ENCODE measurements at places on chromosomes 13 and 19. TPM values are rescaled to one million over a fixed set of nuclear protein-coding genes. Genes with fewer than 3 reads are reported as not detected.

GRCh38 chr13:45143346-45143751 is 23.0 kb downstream of the GTF2F2 start:
- H3K27ac ChIP-seq, result no peak overlapping the region
- no peaks in the 10 kb centered on the region for H3K27me3 ChIP-seq
- H3K4me1 ChIP-seq, result peaks cover 35% of the 10 kb centered on the region
- H3K36me3 ChIP-seq, result peaks cover 18% of the 10 kb centered on the region
- DNase-seq, result no peak

DNA sequence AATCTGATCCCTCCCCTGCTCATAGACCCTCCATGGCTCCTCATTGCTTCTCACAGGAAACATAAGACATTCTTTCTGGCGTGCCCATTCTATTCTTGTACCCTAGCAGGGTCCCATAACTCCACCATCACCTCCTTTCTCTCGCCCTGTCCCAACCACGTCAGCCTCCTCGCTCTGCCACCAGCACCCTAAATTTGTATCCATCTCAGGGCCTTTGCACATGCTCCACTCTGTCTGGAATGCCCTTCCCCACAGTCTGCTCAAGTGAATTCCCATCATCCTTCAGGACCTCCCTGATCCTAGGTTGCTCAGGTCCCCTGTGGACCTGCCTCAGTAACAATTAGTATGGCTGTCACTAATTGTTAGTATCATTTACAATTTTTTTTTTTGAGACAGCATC is 10.5 kb downstream of the B3GNT3 start:
- peaks cover 30% of the 10 kb centered on the region for H3K27me3 ChIP-seq
- H3K4me1 ChIP-seq, result no peaks in the 10 kb centered on the region
- no peak overlapping the region for H3K4me3 ChIP-seq
- no peak overlapping the region for H3K27ac ChIP-seq
- no peaks in the 10 kb centered on the region for H3K36me3 ChIP-seq

Gene NTN5
- not detected for total RNA-seq

DNA sequence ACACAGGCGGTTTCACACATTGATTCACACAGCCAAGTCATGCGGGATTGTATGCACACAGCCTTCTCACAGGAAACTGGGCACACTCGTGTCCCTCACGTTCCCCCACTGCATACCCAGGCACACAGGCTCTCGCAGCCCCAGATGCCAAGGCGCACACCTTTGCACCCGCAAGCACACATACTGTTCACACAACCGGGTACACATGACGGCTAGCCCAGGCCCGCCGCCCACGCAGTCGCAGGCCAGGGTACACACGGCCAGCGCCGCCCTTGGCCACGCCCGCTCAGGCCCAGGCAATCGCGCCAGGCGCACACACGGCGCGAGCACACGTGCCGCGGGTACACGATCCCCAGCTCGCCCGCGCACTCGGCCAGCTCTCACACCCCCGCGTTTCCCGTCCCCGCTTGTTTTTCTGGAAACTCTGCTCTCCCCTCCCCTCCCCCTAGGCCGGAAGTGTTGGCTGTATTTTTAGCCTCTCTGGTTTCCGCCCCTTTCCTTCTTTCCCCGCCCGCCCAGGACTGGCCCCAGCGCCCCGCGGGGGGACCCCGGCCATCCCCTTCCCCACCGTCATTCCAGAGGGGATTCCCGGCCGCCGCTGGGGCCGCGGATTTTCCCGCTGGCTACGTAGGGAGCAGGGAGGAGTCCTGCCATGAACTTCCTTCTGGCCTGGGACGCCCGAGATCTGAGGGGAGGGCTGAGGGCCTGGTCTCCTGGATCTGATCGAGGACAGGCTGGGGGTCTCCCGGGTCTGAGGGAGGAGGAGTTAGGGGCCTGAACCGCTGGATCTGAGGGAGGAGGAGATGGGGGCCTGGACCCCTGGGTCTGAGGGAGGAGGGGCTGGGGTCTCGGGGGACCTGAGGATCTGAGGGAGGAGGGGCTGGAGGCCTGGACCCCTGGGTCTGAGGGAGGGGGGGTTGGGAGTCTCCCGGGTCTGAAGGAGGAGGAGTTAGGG is 4.0 kb upstream of the ZFP36 start:
- H3K4me3 ChIP-seq, result peak overlapping the region; percentile 85
- peaks cover 14% of the 10 kb centered on the region for H3K36me3 ChIP-seq
- DNase-seq, result peak; percentile 86
- H3K27ac ChIP-seq, result peak overlapping the region; percentile 99

Gene CLDN10
- total RNA-seq, result not detected
